ENCODE measurements at places on chromosomes 12 and 14.

- DNase-seq, result no peak
These were observed 23.5 kb upstream of the SELPLG start for GRCh38 chr12:108657130-108657745.

- no peak for DNase-seq
These were observed 172.8 kb upstream of the NUDT4 start for GRCh38 chr12:93204896-93205295.

GRCh38 chr12:6222078-6222654 is 22.0 kb downstream of the CD9 start:
- no peak for DNase-seq

- DNase-seq, result no peak
These were observed 12.3 kb downstream of the NINJ2 start for GRCh38 chr12:650983-651382.

DNA sequence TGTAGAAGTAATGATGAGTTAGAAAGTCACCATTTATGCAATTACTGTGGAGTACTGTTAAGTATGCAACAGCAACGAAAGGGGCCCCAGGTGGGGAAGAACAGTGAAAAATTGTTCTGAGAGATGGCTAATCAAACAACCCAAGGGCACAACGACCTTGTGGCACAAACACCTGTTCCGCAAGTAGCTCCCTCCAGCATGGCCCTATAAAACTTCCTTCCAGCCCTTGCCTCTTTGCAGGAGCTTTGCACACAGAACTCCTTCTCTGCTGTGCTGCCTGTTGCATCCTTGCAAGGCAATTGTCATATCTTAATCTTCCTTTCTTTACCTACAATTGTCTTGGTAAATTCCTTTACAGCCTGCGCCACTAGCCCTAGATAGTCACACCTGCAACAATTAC is 23.2 kb upstream of the ATP23 start:
- no peak for DNase-seq

- DNase-seq, result no peak
These were observed 7.9 kb downstream of the TAS2R13 start for GRCh38 chr12:10901427-10901826.

GRCh38 chr12:96421014-96421413 is 20.8 kb upstream of the CDK17 start:
- DNase-seq, result no peak

All from RPMI8226 (cell line).